LHCN-M2 (cell line): ENCODE measurements at places on chromosomes 5 and 9.
A peak's percentile ranks its signal among the peaks of the same experiment; 100 is the strongest.

- DNase-seq, result no peak
These were observed 52.5 kb downstream of the SPOCK1 start for GRCh38 chr5:137446615-137447014.

DNA sequence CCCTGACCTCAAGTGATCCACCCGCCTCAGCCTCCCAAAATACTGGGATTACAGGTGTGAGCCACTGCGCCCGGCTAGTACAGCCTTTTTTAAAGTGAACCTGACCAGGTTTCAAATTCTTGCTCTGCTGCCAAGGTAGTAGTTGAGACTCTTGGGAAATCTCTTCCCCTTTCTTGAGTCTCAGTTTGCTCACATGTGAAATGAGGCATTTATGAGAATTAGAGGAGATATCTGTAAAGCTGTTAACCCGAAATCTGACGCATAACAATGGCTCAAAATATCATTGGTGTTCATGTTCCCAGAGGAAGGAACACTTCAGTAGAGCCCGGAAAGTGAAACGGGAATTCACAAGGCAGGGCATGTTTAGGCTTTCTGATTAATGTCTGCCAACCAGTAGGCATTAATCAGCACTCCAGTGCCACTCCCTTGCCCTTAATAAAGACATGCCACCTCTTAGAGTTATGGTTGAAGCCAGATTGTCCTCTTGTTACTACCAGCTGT lies 1.5 kb downstream of the ARPC5L start:
- no peak for DNase-seq

- DNase-seq, result no peak
These were observed 512.2 kb upstream of the ZNF608 start for GRCh38 chr5:125258615-125259014.

DNA sequence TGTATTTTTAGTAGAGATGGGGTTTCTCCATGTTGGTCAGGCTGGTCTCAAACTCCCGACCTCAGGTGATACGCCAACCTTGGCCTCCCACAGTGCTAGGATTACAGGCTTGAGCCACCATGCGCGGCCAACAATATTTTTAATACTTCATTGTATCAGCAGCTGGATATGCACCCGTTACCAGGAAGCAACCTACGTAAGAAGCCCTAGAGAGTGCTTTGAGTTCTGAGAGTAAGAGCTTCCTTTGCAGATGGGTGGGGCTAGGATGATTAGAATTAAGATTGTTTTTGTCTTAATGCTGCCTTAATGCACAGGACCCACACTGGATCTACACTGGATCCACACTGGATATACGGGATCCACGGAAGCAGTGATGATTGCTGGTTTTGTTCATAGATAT lies 123.9 kb upstream of the ABCA1 start:
- no peak for DNase-seq

DNA sequence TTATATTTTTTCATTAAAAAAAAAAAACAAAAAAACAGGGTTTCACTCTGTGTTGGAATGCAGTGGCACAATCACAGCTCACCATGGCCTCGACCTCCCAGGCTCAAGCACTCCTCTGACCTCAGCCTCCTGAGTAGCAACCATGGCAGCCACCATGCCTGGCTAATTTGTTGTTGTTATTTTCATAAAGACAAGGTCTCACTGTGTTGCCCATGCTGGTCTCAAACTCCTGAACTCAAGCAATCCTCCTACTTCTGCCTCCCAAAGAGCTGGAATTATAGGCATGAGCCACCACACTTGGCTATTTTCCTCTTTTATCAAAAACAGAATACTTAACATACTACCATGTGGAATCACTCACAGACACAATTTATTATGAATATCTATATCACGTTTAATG lies 46.7 kb downstream of the UBAP2 start:
- DNase-seq, result no peak

- no peak for DNase-seq
These were observed 92.0 kb downstream of the ZNF608 start for GRCh38 chr5:124654418-124654817.

- no peak for DNase-seq
These were observed 58.9 kb downstream of the GNA14 start for GRCh38 chr9:77589046-77589795.

GRCh38 chr5:64570395-64570996 lies 64.7 kb downstream of the RGS7BP start:
- DNase-seq, result no peak

GRCh38 chr5:148005788-148006520 lies 57.8 kb upstream of the SPINK5 start:
- DNase-seq, result no peak

DNA sequence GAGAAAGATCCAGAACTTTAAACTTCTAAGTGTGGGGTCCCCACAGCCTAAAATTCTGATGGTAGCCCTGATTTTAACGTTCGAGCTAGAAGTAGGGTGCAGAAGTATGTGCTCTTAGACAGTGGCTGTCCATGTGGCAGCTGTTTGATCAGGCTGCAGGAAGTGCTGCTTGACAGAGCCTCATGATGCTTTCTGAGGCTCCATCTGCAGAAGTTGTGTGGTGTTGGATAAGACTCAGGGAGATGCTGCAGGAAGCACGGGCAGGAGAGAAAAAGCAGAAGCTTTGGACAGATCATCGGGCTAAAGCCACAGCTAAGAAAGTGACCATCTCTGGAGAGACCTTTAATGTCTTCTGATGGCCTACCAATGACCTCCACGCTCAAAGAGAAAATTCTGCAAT lies 8.1 kb downstream of the MTMR12 start:
- no peak for DNase-seq

DNA sequence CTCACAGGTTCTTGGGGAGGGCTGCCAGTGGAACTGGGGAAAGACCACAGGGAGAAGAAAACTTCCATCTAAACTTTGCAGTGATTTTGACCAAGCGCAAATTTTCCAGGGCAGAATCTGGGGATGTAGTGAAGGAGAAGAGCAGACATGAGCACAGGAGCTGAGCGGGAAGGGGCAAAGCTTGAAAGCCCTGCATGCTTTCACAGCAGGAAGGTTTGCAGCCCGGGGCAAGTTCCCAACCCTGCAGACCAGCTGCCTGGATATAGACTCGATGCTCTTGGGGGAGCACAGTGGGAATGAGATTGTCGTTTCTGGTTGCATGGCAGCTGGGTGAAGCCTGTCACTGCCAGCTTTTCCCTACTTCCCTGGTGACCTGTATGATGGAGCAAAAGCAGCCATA lies 276.8 kb upstream of the RORB start:
- DNase-seq, result no peak

DNA sequence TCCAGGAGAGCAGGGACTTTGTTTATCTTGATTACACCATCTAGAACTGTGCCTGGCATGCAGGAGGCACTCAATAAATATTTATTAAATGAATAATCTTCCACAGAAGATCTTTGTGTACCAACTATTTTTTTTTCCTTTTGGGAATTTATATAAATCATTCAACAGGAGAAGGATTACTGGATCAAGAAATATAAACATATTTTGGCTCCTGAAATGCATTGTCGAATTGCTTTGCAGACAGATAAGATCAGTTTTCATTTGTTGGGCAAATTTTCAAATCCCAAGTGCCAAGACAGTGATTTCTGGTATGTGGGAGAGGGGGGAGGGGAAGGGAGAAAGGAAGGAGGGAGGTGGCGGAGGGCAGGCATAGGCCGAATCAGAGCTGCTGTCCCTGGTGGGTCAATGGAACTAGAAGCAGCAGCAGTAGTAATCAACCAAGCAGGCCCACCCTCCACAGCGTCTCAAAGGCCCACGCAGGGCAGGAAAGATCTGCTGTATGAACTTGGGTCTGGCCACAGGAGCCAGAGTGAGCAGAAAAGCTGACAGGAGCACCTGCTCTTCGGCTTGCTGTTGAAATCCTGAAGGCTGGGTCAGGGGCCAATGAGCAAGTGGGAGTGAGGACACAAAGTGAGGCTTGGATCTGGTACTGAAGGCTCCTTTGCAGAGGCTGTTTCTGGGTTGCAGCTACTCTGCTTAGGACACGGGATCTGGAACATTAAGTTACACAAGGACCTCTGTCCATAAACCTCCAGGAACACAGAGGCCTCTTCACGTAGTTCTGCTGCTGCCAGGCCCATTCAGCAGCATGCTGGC lies 15.8 kb upstream of the TRAF1 start:
- no peak for DNase-seq

DNA sequence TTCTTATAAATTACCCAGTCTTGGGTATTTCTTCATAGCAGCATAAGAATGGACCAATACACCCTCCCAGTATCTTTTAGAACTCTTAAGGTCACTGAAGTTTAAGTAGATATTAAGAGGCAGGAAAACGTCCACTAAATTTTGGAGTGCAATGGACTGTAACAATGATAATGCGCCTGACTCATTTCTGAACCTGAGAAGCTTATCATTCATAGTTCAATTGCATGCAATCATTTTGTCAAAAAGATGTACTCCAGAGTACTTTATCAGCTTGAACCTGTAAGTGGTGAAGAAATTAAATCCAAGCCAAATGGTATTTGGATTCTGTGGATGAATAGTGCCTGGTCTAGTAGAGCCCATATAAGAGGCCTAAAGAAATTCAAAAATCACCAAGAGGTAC lies 196.5 kb upstream of the CDH9 start:
- no peak for DNase-seq

DNA sequence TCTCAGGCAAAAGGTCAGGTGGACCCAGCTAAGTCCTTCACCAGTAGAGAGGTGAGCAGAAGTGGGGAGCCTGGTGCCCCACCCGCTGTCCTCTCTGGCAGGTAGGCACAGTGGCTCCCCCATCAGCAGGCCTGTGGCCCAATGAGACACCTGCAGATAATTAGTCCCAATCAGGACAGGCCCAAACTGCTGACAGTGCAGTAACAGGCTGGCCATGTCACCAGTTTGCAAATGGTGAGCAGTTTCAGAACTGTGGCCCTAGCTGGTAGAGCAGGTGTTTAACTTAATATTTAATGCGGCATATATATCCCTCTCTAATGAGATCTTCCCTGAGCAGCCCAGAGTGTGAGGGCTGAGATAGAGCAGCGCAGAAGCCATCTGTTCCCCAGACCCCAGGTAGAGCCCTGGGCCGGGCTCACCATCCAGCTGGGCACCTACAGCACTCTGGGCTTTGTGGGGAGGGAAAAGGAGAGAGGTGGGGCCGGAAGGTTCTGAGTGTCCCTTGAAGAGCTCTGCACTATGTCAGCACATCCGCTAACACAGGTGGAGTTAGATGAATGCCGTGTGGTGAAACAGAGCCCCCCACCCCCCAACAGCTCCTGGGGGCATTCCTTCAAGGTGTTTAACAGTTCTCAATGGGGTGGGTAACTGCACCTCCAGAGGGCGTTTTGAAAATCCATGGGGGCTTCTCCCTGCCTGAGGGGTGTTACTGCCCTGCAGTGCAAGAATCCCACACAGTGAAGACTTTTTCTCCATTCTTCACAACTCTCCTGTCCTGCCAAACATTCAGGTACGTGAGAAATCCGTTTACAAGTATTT lies 120.5 kb downstream of the PAX5 start:
- no peak for DNase-seq

GRCh38 chr5:129631961-129632360 lies 115.9 kb upstream of the MINAR2 start:
- DNase-seq, result peak; percentile 61

GRCh38 chr5:55820488-55820887 lies 30.7 kb upstream of the IL31RA start:
- peak; percentile 3 for DNase-seq

GRCh38 chr5:52985306-52985705 lies 3.8 kb upstream of the ITGA2 start:
- DNase-seq, result no peak

DNA sequence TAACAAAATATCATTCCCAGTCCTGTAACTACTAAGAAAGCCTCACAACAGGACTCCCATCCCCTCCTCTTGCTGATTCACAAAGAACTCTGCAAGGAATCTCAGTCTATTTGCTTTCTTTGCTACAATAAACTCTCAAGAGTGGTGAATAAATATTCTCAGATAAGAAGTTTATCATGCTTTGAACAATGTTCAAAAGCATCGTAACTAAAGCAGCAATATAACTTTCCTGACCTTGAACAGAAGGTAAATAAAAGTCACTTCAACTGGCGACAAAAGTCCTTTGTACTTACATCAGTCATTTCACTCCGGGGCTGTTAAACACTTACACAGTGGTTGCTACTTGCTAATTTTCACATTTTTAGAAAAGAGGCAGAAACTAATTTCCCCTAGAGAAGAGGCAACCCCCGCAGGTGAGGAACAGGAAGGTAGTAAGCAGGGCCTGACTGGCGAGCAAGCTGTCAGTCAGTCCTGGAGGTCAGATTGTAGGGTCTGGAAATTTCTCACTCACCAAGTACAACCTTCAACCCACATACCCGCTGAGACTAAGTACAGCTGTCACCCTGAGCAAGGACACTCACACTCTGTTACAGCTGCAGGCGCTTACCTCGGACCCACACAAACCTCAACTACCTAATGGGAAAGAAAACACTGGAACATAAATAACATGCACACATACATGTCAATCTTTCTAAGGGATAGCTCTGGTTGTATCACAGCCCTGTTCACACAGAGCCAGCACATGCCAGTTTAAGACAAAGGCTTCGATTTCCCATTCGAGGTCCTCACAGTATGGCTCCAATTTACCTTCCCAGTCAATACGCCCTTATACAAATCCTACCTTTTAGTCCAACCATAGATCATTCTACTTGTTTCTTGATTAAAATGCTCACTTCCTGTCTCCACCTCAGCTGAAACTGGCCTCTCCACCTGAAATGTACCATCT lies 104.6 kb upstream of the RETREG1 start:
- peak; percentile 46 for DNase-seq

GRCh38 chr9:89958086-89958485 lies 353.3 kb downstream of the GADD45G start:
- no peak for DNase-seq

- peak; percentile 58 for DNase-seq
These were observed 87.9 kb upstream of the FAM169A start for GRCh38 chr5:74953937-74954720.

GRCh38 chr9:16417749-16418148 lies 452.7 kb downstream of the BNC2 start:
- peak; percentile 68 for DNase-seq

GRCh38 chr5:134511796-134512660 lies 13.4 kb upstream of the JADE2 start:
- DNase-seq, result peak; percentile 33

GRCh38 chr5:77492653-77493000 lies 511 bp upstream of the WDR41 start:
- DNase-seq, result no peak

GRCh38 chr9:125854553-125855275 lies 107.5 kb downstream of the PBX3 start:
- DNase-seq, result no peak

DNA sequence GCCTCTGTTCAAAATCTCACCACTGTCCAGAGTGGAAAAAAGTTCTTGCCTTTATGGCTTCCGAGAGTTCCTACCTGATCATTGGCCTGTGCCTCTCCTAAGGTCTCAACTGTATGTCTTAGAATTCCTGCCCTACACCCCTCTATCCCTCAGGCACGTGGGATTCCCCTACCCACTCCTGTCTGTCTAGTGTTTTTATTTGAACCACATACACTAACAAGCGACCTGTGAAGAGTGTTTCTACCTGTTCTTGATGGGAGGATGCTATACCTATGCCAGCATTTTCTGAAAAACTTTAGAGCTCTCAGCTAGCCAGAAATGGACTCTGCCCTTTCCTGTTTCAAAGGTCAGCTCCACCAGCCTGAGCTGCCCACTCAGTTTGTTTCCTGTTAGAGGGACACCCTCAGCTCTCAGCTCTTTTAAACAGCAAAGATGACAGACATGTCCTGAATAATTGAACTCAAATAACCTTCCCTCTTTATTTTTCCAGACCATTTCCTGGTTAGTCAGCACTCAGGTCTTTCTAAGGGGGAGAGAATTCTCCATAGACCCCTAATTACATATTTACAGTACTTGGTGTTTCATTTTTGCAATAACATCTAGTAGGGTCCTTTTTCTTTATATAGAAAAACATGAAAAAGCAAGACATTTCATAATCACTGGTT lies 214.8 kb downstream of the AOPEP start:
- DNase-seq, result peak; percentile 65
